ENCODE measurements at places on chromosomes 7 and 10.

DNA sequence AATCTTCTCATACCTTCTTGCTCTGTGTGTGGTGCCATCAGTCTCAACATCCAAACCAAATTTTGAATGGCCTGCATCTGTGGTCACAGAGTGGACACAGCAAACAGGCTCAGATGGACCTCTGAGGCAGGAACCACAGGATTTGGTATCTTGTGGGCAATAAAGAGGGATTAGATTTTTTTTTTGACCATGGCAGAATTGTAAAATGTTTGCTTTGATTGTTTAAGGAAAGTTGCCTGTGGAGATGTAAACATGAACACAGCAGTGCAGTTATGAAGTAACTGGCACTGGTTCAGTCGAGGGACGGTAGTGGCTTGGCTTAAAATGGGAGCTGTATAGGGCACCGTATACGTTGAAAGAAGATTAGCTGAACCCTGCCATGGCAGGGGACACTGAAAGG, 464.7 kb downstream of the SH2D4B start:
- DNase-seq = no peak

- no peak for DNase-seq
These were observed 16.2 kb upstream of the IGFBP3 start for GRCh38 chr7:45937301-45937700.

GRCh38 chr7:102230593-102230992, 56.1 kb upstream of the SH2B2 start:
- DNase-seq = peak; percentile 57

DNA sequence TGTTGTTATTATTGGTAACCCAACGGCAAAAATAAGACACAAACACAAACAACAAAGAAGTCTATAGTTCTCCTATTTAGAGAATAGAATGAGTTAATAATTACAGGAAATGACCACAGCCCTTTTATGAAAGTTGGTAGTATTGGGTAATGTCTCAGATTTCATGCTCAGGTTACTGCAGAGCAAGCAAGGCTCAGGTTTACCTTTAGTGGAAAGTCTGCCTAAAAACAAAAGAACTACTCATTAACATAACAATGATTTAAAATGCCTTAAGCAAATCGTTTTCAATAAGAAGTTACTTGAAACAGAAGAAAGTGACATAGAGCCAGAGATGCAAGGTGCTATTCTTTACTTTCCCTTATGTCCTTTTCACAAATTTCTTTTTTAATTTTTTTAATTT, 441.2 kb downstream of the PLXDC2 start:
- no peak for DNase-seq

- DNase-seq = peak; percentile 21
These were observed 135.5 kb downstream of the DOCK1 start for GRCh38 chr10:127040756-127041155.

GRCh38 chr10:98260350-98260749, 7.6 kb downstream of the LOXL4 start:
- no peak for DNase-seq

- no peak for DNase-seq
These were observed 3.3 kb upstream of the ADAMTS14 start for GRCh38 chr10:70669015-70669414.

GRCh38 chr10:75165684-75166622, 44.6 kb upstream of the VDAC2 start:
- DNase-seq = no peak

All from fibroblast of skin of right quadriceps (primary cell).